Right atrium auricular region (tissue), 2 donors: ENCODE measurements at places on chromosomes 12 and 14.
A peak's percentile ranks its signal among the peaks of the same experiment; 100 is the strongest.

DNA sequence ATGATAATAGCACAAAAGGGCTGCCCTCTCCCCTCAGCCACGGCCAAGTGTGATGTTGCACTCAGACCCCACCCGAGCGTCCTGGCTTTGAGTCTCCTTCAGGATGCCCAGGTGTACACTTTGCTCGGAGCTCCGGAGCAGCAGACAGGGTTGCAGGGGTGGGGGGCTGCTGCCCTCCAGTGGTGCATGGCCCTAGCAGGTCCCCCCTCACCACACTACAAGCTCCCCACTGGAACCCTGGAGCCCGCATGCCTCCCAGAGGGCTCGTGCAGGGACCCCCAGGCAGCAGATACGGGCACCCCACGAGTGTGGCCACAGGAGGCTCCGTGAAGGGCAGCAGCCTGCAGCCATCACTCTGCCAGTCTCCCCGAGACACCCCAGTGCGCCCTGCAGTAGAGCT, 69.9 kb upstream of the C14orf180 start:
- DNase-seq = no peak
- no peaks in the 10 kb centered on the region for H3K27me3 ChIP-seq
- H3K4me3 ChIP-seq = no peak overlapping the region
- H3K27ac ChIP-seq = no peak overlapping the region
- no peaks in the 10 kb centered on the region for H3K4me1 ChIP-seq

DNA sequence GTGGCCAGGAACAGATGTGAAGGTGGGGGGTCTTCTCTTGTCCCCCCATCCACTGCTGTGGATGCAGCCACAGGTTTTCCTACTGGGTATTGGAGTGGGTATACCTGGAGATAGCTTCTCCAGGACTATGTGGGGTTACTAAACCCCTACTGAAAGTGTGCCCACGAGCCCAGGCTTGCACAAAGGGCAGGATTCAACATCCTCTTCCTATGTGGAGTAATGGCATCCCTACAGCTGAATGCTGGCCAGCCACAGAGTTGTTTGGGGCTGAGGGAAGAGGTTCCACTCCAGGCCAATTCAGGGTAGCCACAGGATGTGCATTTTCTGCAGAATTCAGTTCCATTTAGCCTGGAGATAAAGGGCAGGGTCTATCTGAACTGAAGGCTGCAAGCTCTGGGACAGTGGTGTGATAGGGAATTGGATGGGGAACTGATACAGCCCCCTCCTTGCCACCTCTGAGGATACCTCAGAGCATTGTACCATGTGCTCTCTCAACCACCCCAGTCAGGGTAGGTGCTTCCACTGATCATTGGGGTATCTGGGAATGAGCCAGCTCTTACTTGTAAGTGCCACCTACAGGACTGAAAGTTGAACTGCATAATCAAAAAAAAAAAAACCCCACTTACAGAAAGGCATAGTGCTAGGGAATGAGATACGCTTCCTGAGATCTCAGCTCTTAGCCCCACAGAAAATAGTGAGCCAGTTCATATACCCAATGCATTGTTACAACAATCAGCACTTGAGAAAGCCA, 187.1 kb downstream of the KITLG start:
- H3K36me3 ChIP-seq = no peaks in the 10 kb centered on the region
- H3K4me3 ChIP-seq = no peak overlapping the region
- H3K27ac ChIP-seq = no peak overlapping the region
- DNase-seq = no peak

DNA sequence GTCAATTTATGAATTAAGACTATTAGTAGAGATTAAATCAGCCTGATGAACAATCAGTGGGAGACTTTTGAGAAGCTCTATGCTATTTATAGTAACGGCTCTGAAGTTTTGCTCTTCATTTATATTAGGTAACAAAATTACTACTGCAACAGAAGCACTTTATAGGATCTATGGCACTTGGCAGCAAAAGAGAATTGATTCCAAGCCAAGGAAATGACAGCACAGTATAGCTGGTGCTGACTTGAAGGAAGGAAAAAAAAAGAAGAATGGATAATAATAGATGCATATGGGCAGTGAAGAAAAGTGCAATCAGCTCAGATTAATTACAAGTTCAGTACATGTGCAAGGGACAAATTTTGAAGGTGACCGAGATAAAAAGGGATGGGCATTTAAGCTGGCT, 228.2 kb upstream of the PPFIA2 start:
- no peaks in the 10 kb centered on the region for H3K4me1 ChIP-seq
- no peak overlapping the region for H3K4me3 ChIP-seq
- H3K27me3 ChIP-seq = no peaks in the 10 kb centered on the region

DNA sequence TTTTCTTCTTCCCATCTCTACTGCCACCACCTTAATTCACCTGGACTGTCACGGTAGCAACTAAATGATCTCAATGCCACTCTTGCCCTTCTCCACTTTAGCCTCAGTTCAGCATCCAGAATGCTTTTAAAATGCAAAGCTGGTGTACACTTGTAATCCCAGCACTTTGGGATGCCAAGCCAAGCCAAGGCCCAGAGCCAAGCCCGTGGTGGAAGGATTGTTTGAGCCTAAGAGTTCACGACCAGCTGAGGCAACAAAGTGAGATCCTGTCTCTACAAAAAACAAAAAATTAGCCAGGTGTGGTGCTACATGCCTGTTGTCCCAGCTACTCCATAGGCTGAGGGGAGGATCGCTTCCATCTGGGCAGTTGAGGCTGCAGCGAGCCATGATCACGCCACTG, 5.9 kb downstream of the CIPC start:
- peak overlapping the region; percentile 97 for H3K27ac ChIP-seq
- H3K4me3 ChIP-seq = no peak overlapping the region
- no peaks in the 10 kb centered on the region for H3K4me1 ChIP-seq
- no peaks in the 10 kb centered on the region for H3K27me3 ChIP-seq
- DNase-seq = no peak
- peaks cover 28% of the 10 kb centered on the region for H3K36me3 ChIP-seq

DNA sequence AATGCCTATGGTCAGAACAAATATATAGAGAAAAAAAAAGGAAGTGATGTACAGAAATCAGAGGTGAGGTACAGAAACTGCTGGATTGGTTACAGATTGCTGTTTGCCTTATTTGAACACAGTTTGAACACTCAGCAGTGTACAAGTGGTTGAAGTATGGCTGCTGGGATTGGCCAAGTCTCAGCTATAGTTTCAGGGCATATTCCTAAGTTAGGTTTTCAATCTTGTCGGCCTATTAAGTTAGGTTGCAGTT, 146.4 kb downstream of the LLPH start:
- no peaks in the 10 kb centered on the region for H3K36me3 ChIP-seq
- no peaks in the 10 kb centered on the region for H3K4me1 ChIP-seq
- H3K27ac ChIP-seq = no peak overlapping the region
- no peak overlapping the region for H3K4me3 ChIP-seq
- DNase-seq = no peak
- no peaks in the 10 kb centered on the region for H3K27me3 ChIP-seq

DNA sequence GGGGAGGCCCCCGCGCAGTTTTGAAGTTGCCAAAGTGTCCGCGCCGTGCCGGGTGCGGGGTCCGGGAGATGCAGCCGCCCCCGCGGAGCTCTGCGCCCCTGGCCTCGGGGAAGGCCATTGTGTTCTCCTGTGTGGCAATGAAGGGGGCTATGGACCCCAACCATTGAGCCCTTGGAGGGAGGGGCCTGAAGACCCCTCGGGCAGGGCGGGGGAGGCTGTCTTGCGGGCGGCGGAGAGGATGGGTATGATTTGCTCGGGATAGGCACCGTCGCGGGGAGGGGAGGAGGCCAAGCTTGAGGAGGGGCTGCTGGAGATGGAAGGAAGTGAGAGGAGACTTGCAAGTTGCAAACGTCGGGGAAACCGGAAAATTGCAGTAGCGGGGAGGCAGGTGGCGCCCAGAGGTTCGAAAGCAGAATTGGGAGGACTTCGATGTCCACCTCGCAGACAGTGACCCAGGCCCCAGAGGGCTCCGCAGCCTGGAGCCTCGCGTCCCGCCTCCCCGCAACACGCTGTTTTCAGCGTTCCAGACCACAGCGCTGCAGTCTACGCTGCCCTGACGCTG, 25.4 kb downstream of the BCL11B start:
- DNase-seq = no peak

- H3K36me3 ChIP-seq = peaks cover 24% of the 10 kb centered on the region
- no peaks in the 10 kb centered on the region for H3K27me3 ChIP-seq
- peak overlapping the region; percentile 96 for H3K27ac ChIP-seq
- peak; percentile 86 for DNase-seq
- peaks cover 60% of the 10 kb centered on the region for H3K4me1 ChIP-seq
Observed at GRCh38 chr12:6869049-6870021, 2.0 kb downstream of the TPI1 start.

DNA sequence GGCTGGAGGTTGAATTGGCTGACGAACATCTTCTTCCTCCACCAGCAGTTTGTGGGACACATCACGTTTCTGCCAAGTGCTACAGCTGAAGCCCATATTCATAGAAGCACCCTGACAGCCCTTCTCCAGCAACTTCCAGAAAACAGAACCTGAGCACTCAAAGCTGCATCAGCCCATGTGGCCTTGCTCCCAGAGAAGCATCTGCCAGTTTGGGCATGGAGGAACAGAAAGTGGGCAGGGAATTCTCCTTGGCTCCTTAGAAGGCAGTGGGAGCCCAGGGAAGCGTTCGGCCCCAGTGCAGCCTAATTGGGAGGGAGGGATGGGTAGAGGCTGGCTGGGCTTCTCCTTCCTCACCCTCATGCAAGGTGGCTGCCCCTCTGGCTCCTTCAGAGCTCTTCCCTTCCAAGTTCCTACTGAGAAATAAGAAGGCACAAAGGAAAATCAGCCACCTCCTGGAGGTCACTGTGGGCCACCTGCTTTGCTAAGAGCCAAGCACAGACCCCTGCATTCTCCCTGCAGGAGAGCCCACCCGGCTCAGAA, 4.1 kb upstream of the NGB start:
- peaks cover 37% of the 10 kb centered on the region for H3K36me3 ChIP-seq
- H3K27me3 ChIP-seq = peaks cover 10% of the 10 kb centered on the region
- no peak overlapping the region for H3K4me3 ChIP-seq
- no peak for DNase-seq

DNA sequence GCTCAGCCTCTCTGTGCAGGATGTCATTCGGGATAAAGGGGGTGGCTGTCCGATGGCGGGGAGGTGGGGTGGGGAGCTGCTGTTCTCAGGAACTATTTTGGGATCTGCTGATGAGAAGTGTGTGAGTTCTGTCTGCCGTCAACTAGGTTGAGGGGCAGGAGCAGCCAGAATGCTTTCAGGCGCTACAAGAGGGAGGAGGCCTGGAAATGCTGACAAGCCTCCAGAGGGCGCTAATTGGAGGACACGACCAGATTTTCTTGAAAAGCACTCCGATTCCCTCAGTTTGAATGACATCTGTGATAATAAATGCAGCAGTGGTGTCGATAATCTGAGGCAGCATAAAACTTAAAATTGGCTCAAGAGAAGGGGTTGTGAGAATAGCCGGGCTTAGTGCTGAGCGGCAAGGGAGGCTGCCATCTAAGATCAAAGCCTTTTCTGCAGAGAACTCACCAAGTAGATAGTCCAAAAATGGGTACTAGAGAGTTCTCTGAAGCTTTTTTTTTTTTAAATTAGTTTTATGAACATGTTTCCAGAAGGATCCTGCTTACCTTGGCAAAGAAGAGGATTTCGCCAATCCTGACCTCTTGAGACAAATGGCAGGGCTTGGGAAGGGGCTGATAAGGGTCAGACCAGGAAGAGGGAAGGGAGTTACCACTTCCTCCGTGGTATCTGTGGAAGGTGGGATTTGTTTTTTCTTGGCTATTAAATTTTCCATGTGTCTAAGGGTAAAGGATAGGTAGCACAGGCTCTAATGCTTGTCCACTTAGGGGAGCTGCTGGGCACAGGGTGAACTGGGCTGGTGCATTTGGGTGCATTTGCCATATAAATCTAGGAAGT, 94.4 kb downstream of the CRACR2A start:
- peaks cover 8% of the 10 kb centered on the region for H3K36me3 ChIP-seq
- DNase-seq = no peak
- H3K4me1 ChIP-seq = peaks cover 12% of the 10 kb centered on the region
- no peak overlapping the region for H3K27ac ChIP-seq
- no peaks in the 10 kb centered on the region for H3K27me3 ChIP-seq

- no peak for DNase-seq
- peaks cover 60% of the 10 kb centered on the region for H3K4me1 ChIP-seq
- H3K27ac ChIP-seq = no peak overlapping the region
- peaks cover 64% of the 10 kb centered on the region for H3K36me3 ChIP-seq
- H3K4me3 ChIP-seq = no peak overlapping the region
- H3K27me3 ChIP-seq = no peaks in the 10 kb centered on the region
Observed at GRCh38 chr12:48775991-48776649, 12.8 kb downstream of the ADCY6 start.

DNA sequence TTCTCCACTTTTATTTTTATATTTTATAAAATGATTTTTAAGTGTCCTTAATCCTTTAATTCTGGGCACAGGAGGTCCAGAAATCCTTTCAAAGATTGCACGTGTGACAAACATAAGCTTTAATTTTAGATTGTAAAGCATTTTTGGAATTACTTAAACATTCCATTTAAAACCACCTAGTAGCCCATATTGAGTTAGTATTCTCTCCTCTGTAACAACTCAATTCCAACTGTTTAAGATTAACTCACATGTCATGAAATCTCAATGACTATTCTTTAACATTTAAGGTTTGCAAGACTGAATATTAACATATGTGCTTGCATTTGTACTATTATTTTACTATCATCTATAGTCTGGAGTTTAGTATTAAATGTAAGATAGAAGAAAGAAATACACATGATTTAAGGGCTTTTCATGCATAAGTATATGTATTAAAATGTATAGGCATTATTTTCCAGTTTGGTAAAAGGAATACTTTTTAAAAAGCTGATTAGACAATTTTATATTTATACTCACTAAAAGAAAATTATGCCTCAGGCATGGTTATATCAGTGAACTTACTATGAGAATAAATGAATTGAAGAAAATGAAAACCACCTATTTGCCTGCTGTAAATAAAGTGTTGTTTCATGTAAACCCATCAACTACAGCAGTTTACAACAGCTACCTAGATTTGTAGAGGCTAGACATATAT, 776.9 kb downstream of the SLC6A15 start:
- H3K27me3 ChIP-seq = no peaks in the 10 kb centered on the region
- H3K27ac ChIP-seq = no peak overlapping the region
- DNase-seq = no peak
- H3K4me1 ChIP-seq = no peaks in the 10 kb centered on the region

GRCh38 chr14:105147671-105148603, 20.6 kb downstream of the JAG2 start:
- H3K27me3 ChIP-seq = no peaks in the 10 kb centered on the region
- H3K27ac ChIP-seq = no peak overlapping the region
- H3K36me3 ChIP-seq = peaks cover 35% of the 10 kb centered on the region
- no peak for DNase-seq
- H3K4me1 ChIP-seq = peaks cover 14% of the 10 kb centered on the region

DNA sequence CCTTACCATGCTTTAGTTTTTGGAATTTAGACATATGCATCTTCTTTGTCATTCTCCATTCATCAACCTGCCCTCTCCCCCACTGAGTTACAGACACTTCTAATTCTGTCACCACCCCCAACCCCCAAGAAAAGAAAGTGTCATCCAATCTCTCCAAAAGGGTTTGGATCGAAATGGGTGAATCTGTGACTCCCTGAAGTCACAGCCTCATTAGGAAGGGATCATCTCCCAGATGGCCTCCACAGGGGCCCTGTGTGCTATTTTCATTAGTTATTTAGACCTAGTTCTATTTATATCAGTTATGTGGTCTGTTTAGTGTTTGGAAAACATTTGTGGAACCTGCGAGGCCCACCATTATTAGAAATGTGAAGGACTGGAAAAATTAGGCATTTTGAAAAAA, 191.0 kb upstream of the ATP2B1 start:
- H3K4me3 ChIP-seq = no peak overlapping the region
- no peaks in the 10 kb centered on the region for H3K4me1 ChIP-seq
- no peaks in the 10 kb centered on the region for H3K27me3 ChIP-seq

- H3K36me3 ChIP-seq = no peaks in the 10 kb centered on the region
- no peak overlapping the region for H3K27ac ChIP-seq
- H3K27me3 ChIP-seq = no peaks in the 10 kb centered on the region
Observed at GRCh38 chr14:22194664-22195063, 394.4 kb downstream of the DAD1 start.
